ENCODE measurements at places on chromosomes 13 and 19.
A peak's percentile ranks its signal among the peaks of the same experiment; 100 is the strongest.

- DNase-seq = no peak
These were observed 28.3 kb downstream of the PIP5K1C start for GRCh38 chr19:3671680-3672574.

DNA sequence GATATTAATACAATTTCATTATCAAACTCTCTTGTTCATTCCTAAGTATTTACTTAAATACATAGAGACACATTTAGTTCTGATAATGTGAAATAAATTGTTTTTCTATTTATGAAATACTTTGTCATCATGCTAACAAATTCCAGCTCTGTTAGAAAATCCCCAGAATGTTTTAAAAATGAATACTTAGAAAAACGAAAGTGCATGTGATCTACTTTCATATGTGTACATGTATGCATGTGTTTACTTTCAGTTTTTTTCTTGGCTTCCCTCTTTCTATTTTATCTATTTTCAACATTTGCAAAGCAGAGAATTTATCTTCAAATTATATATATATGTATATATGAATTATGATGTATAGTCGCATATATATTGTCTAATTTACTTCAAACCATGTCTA is 1110.0 kb upstream of the PCDH20 start:
- no peak for DNase-seq

- DNase-seq = peak; percentile 99
These were observed 7.1 kb downstream of the RFX2 start for GRCh38 chr19:6103217-6103644.

- DNase-seq = peak; percentile 49
These were observed 43.1 kb downstream of the CEBPG start for GRCh38 chr19:33416307-33417215.

DNA sequence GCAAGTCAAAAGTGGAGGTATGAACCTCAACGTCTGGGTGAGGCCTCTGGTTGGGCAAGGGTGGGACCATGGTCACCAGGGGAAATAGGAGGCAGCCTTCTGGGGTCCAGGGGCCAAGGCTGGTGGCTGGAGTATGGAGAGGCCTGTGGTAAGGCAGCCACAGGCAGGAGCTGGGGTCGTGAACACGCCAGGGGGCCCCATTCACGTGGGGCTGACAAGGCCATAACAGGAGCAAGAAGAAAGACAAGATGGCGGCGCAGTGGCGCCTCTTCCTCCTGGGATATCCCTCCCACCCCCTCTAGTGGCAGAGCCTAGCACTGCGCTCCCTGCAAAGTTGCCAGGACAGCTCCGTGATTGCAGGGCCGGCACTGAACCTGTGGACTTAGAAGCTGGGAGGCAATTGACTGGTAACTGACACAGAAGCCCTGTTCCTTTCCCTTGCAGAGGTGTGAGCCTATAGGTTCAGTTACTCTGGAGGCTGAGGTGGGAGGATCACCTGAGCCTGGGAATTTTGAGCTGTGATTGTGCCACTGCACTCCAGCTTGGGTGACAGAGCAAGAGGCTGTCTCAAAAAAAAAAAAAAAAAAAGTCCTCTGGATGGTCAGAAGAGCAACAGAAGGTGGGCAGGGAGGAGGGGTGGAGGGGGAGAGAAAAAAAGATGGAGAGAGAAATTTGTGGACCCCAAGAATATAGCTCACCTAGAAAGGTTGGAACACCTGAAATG is 19.7 kb upstream of the EDDM13 start:
- DNase-seq = peak; percentile 40

- DNase-seq = no peak
These were observed 311.8 kb downstream of the SPRY2 start for GRCh38 chr13:80029170-80029569.

- DNase-seq = no peak
These were observed 10.4 kb downstream of the STX10 start for GRCh38 chr19:13139633-13140311.

DNA sequence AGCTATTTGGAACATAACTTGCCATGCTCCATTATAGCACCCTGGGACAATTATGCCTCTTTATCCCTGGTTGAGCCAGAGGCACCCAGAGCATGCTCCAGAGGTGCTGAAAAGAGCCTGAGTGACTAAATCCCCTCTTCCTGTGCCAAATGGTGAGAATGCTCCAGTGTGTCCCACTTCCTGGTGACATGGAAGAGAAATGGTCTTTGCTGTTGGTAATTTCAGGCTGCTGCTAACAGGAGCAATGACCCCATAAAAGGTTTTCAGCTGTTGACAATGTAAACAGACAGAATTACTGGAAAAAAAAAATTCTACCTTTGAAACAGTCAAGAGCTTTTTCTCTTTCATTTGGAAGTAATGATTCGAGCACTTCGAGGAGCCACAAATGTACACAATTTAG is 341.8 kb downstream of the FGF9 start:
- no peak for DNase-seq

- no peak for DNase-seq
These were observed 1089.7 kb downstream of the EFNB2 start for GRCh38 chr13:105445796-105446195.

DNA sequence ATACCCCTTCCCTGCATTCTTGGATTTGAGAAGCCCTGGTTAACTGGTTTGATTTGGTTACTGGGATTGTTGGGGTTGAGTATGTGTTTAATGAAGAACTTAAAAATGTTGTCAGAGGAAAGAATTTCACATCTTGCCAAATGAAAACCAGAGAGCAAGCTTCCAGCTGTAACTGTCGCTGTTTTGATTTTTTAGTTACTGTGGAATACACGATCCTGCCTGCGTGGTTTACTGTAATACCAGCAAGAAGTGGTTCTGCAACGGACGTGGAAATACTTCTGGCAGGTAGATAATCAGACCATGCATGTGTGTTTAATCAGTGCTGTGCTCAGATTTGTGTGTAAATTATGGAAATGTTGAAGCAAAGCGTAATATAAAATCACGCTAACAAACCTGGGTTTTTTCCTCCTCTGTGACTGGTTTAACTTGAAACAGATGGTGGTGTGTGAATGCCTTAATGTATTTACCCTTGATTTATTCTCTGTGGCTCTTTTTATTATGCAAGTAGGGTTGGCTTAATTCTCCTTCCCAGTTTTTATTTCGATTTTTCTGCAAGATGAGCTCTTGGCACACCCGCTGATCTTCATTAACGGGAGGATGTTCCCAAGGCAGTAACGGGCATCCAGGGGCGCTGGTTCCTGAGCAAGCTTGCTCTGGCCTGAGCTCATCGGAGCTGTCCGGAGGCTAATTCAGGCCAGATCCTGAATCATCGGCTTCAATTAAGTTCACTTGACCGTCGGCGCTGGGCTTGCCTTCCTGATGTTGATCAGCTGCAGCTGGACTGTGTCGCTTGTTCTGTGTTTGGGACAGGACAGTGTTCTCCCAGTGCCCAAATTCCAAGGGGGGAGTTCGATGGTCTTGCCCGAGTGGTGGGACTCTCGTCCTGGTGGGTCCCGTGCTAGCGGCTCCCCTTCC is 16.0 kb downstream of the UPF1 start:
- no peak for DNase-seq

GRCh38 chr19:13037161-13037560 is 41.9 kb downstream of the NFIX start:
- no peak for DNase-seq

GRCh38 chr19:7550987-7551761 is 15.7 kb downstream of the PNPLA6 start:
- DNase-seq = no peak

DNA sequence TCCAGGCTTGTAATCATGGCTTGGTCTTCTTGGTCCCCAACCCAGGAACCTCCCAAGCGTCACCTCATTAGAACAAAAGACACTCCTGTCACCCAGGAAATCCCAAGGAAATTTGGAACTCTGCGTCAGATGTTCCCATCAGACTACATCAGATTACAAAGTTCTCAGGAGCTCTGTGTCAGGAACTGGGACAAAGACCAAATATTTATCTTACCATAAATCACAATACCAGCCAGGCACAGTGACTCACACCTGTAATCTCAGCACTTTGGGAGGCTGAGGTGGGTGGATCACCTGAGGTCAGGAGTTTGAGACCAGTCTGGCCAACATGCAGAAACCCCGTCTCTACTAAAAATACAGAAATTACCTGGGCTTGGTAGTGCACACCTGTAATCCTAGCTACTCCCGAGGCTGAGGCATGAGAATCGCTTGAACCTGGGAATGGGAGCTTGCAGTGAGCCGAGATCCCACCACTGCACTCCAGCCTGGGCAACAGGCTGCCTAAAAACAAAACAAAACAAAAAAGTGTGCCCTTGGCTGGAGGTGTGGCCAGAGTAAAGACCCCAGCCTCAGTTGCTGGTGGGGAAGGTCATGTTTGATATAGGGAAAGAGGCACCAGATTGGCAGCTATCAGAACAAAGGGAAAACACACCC is 16.7 kb upstream of the CCDC124 start:
- no peak for DNase-seq

DNA sequence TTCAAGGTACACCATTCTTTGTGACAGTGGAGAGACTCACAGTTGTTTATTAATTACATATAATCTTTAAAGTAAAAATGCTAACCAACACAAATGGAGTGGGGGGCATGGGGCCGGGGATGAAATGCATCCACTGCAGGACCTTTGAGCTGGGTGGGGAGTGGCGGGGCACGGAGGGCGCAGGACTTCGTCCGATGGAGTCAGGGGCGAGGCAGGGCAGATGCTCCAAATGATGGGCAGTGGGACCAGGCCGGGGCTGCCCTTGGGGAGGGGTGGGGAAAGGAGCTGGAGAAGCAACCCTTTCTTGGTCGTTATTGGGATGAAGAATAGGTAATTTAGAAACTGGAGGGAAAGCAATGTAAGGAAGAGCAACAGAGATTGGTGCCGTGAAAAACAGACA is 220.0 kb downstream of the TEX29 start:
- no peak for DNase-seq

- no peak for DNase-seq
These were observed 93.2 kb downstream of the TSHZ3 start for GRCh38 chr19:31255831-31256592.

- DNase-seq = no peak
These were observed 36.8 kb downstream of the ATP7B start for GRCh38 chr13:51974482-51974881.

DNA sequence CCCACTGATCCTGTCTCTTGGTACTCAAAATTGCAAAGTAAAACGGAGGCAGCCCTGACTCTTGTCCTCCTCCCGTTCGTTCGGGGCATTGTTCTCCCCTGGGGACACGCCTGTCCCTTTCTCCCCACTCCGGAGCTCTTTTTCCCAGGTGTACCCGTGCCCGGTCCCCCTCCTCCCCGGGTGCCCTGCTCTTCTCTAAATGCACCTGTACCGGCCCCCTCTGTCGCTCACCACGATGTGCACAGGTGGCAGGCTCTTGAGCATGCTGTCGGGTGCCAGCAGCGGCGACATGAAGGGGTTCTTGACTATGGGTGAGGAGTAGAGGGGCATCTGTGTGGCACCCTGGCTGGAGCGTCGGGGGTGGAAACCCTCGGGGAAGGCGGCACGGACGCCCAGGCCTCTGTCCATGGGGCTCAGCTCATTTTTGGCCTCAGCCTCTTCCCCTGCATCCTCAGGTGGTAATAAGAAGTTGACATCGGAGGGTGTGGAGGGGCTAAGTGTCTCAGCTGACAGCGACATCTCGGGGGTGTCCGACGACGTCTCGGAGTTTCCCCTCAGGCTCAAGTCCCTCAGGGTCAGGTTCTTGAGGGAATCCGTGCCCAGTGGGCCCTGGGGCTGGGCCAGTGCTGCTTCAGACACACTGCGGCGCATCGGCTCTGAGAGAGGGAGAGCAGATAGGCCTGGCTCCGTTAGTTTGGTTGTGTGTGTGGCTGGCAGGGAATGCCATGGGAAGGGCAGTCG is 12.4 kb upstream of the CNFN start:
- no peak for DNase-seq
